ENCODE measurements at places on chromosomes 5 and 9.

GRCh38 chr5:146076028-146076427, 29.3 kb downstream of the PLAC8L1 start:
- DNase-seq = no peak

DNA sequence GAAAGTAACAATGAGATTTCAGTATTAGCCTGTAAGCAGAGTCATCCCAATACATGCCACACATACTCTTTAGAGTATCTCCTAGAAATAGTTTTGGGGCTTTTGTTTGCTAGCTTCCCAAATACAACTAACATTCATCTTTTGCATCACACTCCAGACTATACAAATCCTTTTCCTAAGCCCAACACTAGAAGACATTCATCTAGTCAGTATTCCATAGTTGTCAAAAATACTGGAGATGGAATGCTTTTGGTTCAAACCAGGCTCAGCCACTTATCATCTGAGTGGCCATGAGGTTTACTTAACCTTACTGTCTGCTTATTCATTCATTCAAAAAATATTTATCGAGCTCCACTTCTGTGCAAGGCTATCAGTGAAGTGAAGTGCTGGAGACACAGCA, 205.1 kb upstream of the SGCD start:
- no peak for DNase-seq

GRCh38 chr5:127925916-127926315, 157.7 kb upstream of the SLC12A2 start:
- DNase-seq = no peak

DNA sequence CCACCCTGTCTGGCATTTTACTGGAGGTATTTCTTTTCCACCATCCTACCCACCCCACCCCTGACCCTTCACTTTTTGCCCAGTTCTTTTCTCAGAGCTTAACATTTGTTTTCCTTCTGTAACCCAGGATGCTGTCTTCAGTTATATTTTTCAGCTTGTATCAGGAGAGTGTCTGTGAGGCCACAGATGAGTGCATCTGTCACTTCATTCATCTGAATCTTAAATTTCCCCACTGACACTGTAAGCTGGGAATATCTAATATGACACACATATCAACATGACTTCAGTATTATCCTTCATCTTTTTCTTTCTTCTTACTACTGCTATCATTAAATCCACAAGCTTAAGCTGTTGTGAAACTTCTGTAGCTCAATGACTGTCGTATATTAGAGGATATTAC, 4.9 kb downstream of the MARCHF3 start:
- DNase-seq = no peak

- no peak for DNase-seq
Observed at GRCh38 chr5:127934791-127935256, 148.7 kb upstream of the SLC12A2 start.

DNA sequence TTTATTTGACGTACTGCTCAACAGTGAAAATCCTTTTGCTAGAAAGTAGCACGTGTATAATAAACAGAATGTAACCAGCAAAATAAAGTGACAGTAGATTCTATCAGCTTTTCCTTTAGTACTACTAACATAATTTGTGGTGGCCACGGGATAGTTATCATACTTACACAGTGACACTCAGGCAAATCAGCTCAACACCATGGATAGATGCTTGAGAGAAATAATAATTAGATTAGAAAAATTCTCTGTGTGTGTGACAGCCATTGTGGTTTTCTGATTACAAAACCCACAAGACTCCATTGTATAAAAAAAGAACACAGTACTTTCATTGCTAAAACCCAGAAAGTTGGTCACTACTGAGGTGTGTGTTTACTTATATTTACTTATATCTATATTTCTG, 101.1 kb downstream of the MUSK start:
- DNase-seq = no peak

DNA sequence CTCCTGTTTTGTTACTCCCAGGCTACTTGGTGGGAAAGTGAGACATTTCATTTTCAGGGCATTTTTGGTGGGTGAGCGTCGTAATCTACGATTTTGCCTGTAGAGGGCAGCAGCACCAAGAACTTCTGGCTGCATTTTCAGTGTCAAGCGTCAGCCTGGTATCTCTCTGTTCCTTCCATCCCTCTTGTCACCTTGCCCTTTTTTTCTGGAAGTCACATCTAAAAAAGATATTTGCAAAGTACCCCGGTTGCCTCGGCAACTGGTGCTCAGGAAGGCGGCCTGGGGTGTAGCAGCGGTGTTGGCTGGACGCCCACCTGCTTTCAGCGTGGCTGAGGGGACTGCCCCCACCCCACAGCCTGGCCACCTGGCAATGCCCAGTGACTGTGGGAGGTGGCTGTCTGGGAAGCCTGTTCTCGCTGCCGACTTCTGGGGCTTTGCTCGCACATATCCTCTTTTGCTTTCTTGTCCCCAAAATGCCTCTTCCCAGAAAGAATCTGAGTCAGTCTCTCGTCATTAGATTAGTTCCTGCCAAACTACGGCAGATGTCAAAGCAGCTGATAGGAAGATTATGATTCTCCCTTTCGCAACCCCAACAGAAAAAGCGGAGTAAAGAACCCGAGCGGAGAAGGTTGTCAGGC, 84.5 kb downstream of the ACER2 start:
- DNase-seq = peak; percentile 62

GRCh38 chr9:959914-960313, 16.5 kb upstream of the DMRT3 start:
- DNase-seq = no peak

- peak; percentile 44 for DNase-seq
Observed at GRCh38 chr5:176700239-176700847, 53.1 kb downstream of the TSPAN17 start.

- no peak for DNase-seq
Observed at GRCh38 chr5:95554331-95554646, 488 bp downstream of the SKIC3 start.

- no peak for DNase-seq
Observed at GRCh38 chr5:174607205-174607604, 117.2 kb upstream of the MSX2 start.

DNA sequence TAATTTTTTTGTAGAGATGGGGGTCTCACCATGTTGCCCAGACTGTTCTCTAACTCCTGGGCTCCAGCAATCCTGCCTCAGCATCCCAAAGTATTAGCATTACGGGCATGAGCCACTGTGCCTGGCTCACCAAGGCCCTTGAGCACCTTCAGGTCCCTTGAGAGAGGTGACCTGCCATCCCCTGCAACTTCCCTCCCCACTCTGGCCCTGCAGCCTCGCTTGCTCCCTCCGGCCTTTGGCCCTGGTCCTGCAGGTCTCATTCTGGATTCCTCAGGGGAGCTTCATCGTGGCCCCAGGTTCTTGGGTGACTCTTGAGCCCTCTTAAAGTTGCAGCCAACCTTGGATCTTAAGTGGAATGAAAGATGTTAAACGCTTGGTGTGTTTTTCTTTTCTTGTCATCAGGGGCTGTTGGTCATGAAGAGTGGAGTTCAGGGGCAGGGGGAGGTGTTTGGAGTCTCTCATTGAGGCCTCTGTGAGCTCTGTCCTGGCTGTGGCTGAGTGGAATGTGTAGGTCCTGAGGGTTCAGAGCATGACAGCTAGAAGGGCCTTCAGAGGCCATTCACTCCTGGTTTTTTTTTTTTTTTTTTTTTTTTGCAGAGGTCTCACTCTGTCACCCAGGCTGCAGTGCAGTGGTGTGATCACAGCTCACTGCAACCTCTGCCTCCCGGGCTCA, 33.0 kb downstream of the PPARGC1B start:
- DNase-seq = no peak

DNA sequence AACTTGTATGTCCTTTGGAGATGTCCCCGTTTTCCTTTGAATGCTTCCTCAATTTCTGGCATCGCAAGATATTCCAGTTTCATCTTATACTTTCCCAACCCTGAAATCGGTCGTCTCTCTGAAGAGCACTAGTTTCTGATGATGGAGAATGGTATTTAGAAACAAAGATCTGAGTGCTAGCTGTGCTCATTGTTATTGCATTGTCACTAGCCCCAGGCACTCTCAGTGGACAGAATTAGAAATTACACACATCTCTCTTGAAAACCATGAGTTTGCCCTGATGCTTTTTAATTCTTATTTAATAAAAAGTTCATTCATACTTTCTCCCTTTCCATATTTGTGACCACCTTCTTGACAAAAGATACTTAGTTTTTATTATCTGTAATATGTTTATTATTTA, 67.7 kb downstream of the C9orf152 start:
- no peak for DNase-seq

- DNase-seq = no peak
Observed at GRCh38 chr5:180253036-180253824, 38.7 kb downstream of the MAPK9 start.

DNA sequence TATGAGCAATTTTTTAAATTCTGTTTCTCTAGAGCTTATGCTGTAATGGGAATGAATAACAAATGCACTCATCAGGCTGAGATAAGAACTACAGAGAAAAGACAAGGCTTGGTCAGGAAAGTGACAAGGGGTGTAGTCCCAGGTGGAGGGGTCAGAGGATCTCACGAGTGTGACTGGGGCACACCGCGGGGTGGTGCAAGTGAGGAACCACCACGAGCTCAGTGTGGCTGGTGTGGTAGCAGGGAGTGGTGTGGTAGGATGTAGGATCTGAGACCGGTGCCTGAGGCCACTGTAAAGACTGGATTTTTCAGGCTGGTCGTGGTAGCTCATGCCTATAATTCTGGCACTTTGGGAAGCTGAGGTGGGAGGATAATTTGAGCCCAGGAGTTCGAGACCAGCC, 9.0 kb downstream of the ANXA6 start:
- no peak for DNase-seq

DNA sequence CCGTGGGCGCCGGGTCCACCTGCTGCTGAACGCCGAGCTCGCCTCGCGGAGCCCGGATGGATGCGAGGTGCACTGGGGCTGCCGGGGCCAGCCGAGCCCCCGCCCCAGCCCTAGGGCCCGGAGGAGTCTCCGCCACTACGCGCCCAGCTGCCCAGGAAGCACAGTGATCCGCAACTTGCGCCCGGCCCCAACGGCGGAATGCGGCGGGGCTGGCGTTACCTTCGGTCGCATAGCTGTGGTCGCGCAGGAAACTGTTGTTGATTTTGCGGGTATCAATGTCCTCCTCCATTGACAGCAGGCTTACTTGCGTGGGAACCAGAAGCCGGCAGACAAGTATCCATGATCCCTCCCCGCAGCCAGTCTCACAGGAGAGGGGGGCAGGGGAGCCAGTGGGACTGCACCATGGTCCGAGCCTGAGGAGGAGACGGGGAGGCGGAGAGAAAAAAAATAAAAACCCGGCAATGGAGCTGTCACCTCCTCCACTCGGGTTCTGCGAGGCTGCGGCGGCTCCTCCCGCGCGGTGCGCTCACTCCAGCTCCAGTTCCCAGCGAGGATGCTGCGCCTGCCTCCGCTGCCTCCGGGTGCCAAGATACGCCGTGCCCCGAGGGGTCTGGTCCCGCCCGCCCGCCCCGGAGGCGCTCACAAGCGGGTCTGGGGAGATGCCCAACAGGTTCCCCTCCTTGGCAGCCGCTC, 628 bp downstream of the PPP2R2B start:
- DNase-seq = peak; percentile 70

DNA sequence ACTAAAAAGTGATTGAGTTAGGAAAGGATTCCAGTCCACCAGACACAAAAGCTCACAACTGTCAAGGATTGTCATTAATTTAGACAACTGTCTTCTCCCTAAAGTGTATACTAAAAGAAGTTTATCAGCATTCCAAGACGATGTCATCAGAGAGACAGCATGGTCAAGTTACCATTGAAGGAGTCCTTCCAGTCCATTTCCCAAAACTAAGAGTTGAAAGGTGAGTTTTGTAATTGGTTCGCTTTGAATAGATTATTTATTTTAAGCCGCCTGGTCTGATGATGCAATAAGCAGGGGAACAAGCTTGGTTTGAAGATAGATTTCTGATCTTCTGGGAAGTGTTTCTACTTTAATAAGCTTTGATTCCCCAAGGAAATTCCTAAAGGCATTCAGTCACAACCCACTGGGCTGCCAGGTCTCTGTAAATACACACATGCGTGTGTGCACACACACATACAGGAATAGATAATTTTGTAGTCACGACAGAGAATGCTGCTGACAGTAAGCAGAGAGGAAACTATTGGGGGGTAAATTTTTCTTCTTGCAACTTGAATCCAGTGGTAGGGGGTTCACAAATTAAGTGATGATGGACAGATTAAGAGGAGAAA, 234.8 kb downstream of the PIK3R1 start:
- no peak for DNase-seq

GRCh38 chr5:7868427-7868772, 431 bp downstream of the FASTKD3 start:
- no peak for DNase-seq

DNA sequence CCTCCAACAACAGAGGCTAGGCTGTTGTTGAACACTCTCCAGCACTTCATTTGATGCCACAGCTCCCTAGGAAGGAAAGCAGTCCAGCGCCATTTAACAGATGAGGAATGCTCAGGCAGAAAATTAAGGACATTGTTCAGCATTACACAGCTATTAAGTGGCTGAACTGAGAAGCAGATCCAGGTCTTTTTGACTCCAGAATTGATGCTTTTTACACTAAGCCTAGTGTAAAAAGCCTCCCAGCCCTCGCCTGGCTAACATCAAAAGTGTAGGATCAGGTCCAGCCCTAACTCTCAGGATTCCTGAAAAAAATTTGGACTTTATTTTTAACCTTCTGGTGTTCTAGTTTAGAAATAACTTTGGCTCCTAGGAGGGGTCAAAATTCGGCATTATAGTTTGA, 106.4 kb upstream of the SMC5 start:
- DNase-seq = no peak
